ENCODE measurements at places on chromosomes 5 and 9.

DNA sequence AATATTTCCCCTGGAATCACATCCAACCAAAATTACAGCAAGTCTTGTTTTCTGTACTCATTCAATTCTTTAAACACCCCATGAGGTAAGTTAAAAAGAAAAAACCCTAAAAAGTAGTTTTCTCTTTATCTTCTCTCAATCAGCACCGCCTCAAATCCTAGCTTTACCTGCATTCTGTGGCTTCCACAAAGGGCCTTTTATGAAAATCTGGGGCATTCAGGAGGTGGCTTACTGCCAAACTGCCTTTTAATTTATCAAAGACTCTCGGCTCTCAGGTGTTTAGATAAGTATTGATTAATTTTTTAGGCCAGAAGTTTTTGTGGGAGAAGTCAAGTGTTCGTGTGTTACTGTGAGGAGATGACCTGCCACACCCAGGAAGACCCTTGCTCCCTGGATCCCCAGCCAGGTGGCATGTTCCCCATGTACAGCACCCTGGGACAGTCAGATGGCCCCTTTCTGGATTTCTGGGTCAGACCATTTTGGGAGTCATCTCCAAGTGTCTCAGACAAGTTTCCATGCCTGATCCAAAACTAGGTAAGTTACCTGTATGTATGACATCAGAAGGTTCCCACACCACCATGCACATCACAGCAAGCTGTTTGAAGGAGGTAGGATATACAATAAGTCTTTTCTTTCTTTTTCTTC is 6.2 kb upstream of the TMEM171 start:
- no peak for DNase-seq

- no peak for DNase-seq
Measured at GRCh38 chr5:68347536-68347935, 132.0 kb downstream of the PIK3R1 start.

- no peak for DNase-seq
Measured at GRCh38 chr5:172493461-172493860, 39.1 kb upstream of the SH3PXD2B start.

DNA sequence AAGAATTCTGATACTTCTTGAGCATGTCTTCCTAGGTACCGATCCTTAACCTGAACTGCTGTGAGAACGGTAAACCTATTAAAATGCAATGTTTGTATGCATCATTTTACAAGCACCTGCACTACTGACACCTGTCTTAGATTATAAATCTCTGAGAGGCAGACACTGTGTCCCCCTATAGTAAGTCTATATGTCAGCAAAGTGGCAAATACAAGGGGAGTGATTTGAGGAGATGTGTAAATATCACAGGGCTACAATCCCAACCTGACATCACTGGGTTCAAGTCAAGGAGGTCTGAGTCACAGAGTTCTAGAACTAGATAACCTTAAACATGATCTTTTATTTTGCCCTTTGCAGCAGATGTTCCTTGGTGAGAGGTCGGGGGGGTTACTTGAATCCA is 64.1 kb downstream of the ANKH start:
- DNase-seq: no peak

DNA sequence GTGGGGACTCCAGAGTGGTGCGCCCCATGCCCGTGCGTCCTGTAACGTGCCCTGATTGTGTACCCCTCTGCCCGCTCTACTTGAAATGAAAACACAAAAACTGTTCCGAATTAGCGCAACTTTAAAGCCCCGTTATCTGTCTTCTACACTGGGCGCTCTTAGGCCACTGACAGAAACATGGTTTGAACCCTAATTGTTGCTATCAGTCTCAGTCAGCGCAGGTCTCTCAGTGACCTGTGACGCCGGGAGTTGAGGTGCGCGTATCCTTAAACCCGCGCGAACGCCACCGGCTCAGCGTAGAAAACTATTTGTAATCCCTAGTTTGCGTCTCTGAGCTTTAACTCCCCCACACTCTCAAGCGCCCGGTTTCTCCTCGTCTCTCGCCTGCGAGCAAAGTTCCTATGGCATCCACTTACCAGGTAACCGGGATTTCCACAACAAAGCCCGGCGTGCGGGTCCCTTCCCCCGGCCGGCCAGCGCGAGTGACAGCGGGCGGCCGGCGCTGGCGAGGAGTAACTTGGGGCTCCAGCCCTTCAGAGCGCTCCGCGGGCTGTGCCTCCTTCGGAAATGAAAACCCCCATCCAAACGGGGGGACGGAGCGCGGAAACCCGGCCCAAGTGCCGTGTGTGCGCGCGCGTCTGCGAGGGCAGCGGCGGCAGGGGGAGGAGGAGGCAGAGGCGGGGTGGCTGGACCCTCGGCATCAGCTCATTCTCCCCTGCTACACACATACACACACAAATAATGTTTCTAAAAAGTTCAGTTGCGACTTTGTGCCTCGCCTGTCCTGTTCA is 668 bp downstream of the GLIS3 start:
- peak; percentile 34 for DNase-seq

DNA sequence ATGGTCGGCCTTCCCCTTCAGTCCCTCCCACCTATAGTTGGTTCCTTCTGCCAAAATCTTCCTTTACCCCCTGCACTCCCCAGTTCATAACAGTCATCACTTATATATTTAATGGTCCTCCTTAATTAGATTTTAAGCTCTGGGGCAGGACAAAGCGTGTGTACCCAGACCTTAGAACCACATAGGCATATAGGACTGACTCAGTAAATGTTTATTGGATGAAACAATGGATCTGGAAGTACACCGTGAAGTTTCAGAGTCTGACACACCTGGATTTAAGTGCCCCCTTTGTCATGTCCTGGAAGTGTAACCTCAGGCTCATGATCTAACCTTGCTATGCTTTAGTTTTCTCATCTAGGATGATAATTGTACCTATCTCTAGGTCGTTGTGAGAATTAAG is 32.0 kb downstream of the STARD4 start:
- DNase-seq: no peak

DNA sequence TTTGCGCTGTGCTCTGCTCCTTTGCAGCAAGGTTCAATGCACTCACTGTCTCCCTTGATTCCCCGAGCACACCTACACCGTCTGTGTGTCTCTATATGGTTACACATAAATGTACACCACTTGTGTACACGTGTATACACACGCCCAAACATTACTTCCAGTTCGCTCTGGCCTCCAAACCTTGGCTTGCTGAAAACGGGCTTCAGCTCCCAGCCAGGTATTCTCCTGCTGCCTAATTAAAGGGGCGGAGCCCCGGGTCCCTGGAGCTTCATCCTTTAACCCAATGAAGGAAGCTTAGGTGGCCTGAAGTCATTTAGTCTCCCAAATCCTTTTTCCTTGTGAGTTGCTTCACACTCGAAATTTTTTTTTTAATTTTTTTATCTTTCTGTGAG is 4.6 kb downstream of the ISL1 start:
- no peak for DNase-seq

- no peak for DNase-seq
Measured at GRCh38 chr5:92917044-92917443, 664.0 kb downstream of the NR2F1-AS1 start.

DNA sequence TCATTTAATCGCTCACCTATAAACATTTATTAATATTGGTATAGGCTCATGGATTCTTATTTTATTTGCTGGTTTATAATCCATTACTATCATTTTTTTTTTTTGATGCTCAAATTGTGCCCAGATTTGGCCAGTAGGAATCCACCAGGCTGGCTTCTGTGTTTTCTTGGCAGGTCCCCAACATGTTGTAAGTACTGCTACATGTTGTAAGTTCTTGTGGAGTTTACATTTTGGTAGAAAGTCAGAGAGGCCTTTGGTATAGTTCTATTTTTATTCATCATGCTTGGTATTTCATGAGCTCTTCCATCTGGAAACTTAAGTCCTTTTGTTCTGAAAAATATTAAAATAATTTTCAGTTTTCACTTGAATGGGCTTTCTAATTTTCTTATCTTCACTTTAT is 47.1 kb downstream of the MAT2B start:
- DNase-seq: no peak

GRCh38 chr5:150579462-150580400 is 60.7 kb upstream of the SYNPO start:
- no peak for DNase-seq

DNA sequence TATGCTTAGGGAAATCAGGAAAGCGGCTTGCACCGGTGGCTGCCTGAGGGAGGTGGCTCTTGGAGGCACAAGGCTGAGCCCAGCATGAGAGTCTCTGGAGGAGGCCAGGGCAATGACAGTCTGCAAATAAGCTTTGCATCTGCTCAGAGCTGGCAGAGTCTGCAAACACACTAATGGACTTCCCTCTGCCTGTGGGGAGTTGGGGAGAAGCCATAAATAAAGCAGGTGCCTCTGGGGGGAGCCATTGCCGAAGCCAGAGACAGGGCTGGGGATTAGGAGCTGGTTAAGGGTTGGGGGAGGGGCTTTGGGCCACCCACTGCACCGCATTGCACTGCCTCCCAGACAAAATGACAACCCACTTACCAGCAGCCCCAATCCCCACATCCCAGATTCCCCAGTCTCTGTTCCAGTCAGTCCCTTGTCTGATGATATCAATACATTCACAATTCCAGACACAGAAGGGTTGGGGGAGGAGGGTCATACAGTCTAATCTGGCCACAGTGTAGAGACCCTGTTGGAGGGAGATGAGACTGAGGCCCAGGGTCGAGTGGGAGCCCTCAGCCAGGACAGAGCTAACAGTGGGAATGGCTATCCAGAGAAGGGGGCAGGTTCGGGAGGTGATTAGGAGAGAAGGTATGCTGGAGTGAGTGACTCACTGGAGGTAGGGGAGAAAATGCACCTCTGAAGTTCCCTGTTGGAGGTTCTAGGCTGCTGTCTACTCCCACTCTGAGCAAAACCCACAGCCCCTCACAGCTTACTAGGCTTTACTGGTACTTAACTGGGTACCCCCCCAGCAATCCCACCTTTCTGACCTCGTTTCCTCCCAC is 53.7 kb downstream of the PAX5 start:
- DNase-seq: no peak

DNA sequence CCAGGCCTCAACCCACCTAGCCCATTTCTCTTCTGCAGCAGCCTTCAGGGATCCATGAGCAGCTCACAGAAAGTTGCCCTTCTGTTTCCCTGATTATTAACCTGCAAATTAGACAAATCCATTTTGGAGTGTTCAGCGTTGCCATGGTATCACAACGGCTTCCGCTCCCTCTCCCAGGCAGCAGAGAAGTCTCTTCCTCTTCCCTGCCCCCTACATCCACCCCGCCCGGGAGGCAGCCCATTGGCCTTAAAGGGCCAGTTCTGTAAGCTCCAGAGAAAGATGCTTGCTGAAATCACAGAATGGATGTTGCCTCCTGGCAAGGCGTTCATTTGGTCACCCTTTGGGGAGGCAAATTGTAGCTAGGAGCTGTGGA is 47.7 kb upstream of the BOD1 start:
- DNase-seq: no peak

GRCh38 chr5:7606840-7607465 is 211.0 kb downstream of the ADCY2 start:
- DNase-seq: no peak

- no peak for DNase-seq
Measured at GRCh38 chr5:14440582-14441431, 140.8 kb upstream of the OTULINL start.

- DNase-seq: no peak
Measured at GRCh38 chr9:113177251-113177650, 26.4 kb downstream of the SLC31A2 start.

- DNase-seq: no peak
Measured at GRCh38 chr5:131684595-131684994, 49.6 kb upstream of the RAPGEF6 start.

DNA sequence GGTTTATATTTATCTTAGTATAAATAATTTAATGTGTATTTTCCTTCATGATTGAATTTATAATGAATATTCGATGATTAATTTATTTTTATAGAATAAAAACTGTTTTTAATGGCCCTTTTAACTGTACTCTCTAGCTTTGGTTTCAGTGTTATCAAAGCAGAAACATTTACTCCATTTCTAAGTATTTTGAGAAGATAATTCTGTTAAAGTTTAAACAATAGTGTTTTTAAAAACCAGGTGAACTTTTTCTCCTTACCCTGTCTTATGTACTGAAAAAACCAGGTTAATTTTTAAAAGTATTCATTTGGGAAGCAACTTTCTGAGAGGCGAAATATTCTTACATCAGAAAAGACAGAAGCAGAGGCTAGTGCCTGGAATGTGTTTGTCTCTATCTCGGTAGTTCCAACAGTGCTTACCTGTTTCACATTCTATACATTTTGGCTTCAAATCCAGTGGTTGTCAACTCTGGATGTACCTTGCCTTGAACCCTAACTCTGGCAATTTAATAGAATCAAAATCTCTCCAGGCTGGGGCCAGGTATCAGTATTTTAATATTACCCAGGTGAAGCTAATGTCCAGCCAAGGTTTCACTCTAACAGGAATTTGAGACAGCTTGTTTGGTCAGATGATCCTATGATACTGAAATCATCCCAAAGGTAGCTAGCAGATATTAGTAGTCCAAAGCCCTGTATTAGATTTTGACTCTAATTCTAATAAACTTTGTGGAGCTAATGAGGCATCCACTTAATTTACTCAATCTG is 434.4 kb downstream of the PDE4D start:
- DNase-seq: no peak

DNA sequence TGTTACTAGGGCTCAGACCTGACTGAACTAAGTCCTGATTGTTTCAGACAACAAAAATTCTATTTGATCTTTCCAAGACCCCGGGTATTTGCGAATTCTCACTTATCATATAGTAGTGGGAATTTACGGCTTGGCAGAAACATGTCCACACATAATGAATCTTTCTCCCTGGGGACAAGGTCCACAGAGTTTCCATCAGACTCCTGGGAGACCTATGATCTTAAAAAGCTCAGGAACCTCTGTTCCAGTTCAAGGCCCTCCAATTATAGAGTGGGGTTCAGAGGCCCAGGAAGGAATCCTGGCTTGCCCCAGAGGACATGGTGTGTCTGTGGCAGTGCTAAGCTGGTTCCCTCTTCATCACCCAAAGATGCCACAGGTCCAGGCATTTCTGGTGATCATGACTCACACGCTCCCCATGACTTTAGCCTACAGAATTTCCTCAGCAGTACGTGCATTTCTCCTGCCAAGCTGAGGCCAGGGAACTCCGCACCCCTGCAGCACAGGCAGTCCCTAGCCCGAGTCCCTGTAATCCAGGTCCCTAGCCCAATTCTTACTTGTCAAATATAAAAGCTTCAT is 12.6 kb downstream of the RAPGEF1 start:
- no peak for DNase-seq

- no peak for DNase-seq
Measured at GRCh38 chr5:122846051-122846550, 688 bp downstream of the SNX24 start.

- peak; percentile 94 for DNase-seq
Measured at GRCh38 chr5:40679148-40679912, 385 bp upstream of the PTGER4 start.

DNA sequence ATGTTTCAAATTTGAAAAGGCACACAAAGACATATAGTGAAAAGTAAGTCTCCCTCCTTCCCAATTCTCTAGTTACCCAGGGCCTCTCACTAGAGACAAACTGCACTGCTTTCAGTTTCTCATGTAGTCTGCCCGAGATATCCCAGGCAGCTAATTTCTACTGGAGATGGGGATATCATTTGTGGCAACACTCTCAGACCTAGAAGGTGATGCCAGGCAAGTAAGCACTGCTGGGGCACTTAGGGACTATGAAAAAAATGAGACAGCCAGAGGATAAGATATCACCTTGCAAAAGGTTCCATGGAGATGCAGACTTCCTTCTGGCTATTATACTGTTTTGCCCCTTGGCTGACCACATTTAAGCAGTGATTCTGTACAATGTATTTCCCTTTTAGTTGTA is 12.6 kb downstream of the SIL1 start:
- DNase-seq: no peak

- no peak for DNase-seq
Measured at GRCh38 chr9:90783552-90783951, 18.1 kb upstream of the SYK start.

GRCh38 chr5:123080215-123080614 is 8.8 kb upstream of the PRDM6 start:
- DNase-seq: no peak

GRCh38 chr9:86771941-86772634 is 175.2 kb downstream of the GAS1 start:
- no peak for DNase-seq
